NCI-H1092 treated with DMSO at 0.1 percent for 48 hours (cell line): ENCODE measurements at places on chromosomes 12 and 14.

DNA sequence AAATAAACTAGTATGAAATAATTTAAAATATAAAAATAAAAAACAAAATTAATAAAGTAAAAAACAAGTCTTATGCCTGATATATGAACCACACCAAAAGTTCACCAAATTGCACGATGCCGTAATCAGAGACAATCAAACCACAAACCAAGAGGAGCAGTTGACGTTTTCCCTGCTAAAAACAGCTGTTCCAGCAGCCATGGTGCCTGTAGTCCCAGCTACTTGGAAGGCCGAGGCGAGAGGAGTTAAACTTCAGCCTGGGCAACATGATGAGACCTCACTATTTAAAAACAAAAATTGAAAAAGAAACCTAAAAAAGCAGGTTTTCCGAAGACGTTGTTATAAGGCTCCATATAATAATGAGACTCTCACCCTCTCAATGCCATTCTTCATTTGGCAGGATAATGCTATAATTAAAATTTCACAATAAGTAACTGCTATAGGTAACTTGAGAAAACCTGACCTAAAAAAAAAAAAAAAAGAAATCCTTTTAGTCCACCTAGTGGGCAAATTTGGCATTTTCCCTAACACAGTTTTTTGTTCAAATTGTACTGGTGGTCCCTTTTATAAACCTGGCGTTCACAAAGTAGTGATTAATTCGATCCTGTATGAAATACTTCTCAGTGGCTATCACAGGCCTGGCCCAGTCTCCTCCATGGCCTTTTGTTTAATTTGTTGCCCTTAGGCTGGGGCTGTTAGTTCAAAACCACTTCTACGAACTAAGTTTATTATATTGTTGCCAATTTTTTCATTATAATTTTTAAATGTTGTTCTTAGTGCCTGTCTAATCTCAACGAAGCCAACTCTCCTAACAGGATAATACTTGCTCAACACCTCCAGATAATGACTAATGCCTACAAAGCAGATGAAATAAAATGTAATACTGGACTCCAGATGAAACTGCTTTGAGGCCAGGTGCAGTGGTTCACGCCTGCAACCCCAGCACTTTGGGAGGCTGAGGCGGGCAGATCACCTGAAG is 62.1 kb downstream of the TNFAIP2 start:
- DNase-seq = peak; percentile 40

DNA sequence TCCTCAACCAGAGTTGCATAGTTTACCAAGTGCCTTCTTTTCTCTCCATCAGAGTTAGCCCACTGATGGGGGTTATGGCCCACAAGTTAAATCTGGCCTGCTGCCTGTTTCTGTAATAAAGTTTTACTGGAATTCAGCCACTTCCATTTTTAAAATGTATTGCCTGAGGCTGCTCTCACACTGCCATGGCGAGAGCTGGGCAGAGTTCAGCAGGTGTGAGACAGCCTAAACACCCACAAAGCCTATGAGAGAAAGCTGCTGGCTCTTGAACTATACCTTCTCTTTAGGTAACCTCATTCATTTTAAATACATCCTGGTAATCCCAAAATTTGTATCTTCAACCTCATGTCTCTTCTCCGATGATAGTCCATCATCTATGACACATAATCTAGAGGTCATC is 86.1 kb downstream of the BCL2L14 start:
- DNase-seq = no peak

GRCh38 chr14:68000511-68000910 is 180.9 kb downstream of the RAD51B start:
- no peak for DNase-seq

DNA sequence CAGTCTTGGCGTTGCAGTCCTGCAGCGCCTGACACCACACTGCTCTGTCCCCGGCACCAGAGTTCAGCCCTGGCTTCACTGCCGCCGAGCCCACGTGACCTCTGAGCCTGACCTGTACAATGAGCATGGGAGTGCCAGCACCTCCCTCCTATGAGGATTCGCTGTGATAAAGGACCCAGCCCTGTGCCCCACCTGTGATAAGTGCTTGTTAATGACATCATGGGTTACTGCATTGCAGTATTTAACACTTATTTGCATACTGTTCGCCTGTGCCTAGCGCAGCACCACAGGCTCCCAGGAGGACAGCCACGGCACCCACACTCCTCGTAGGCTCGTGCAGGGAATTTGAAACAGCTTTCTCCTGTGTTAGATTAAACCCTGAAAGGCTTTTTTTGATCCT is 118.2 kb upstream of the GSC start:
- no peak for DNase-seq

GRCh38 chr12:40648519-40648918 is 43.7 kb upstream of the CNTN1 start:
- no peak for DNase-seq

- DNase-seq = no peak
Observed at GRCh38 chr14:91624757-91625156, 107.1 kb downstream of the CATSPERB start.

GRCh38 chr12:25594376-25594775 is 41.3 kb upstream of the LMNTD1 start:
- no peak for DNase-seq

- DNase-seq = no peak
Observed at GRCh38 chr12:11633968-11634367, 15.5 kb upstream of the ETV6 start.

- peak; percentile 57 for DNase-seq
Observed at GRCh38 chr12:1093166-1093751, 102.2 kb downstream of the ERC1 start.

DNA sequence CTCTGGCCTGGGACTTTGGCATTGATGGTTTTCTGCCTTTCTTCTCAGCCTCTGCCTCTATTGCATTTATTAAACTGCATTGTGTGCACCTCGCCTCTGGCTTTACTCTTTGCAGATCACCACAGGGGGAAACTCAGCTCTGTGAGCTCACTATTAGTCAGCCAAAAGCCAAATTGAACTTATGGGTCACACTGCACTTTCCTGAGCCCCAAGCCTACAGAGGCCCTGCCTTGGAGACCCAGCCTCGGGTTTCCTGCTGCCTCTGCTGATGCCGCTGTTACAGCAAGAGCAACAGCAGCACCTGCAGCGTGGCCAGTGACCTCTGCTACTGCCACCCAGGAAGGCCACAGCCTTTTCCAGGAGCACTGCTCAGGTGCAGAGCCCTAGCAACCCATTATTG is 122.5 kb downstream of the DAD1 start:
- DNase-seq = no peak

DNA sequence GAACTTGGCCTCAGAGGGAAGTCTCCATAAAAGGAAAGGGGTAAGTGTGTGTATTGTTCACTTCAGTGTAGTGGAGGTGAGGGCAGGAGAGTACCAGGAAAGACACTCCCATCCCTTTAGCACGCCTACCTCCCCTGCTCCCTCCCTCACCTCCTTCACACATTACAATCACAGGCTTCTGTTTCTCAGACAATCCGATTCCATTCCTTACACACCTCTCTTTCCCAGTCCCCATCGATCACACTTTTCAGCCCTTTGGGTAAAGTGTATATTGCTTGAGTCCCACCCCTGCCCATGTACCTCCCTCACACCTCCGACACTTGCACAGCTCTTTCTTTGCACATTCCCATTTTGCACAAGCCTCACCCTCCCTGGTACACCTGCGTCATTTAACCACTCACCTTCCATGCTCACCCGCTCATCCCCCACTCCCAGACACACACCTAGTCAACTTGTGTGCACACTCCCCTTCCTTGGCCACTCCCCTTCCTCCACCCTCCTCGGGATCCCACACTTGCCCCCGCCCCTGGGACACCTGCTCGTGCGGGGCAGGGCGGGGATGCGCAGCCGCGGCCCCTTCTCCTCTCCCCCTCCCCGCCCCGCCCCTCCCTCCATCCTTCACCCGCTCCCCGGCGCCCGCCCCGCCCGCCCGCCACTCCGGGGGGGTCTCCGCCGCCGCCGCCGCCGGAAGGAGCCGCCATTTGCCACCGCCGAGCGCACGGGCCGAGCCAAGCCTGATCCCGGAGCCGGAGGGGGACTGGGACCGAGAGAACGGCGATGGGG is at the start of gene MARCHF9:
MARCHF9 (plus strand) TSS at position 693 of the 783 bp plus-strand sequence. CDS start 426 bp downstream, outside the sequence.
- DNase-seq = peak; percentile 37

GRCh38 chr14:75068294-75069120 is 934 bp upstream of the ZC2HC1C start:
- peak; percentile 68 for DNase-seq

- no peak for DNase-seq
Observed at GRCh38 chr14:89797148-89797547, 157.4 kb downstream of the EFCAB11 start.

- DNase-seq = no peak
Observed at GRCh38 chr12:114403011-114403689, 2.8 kb downstream of the TBX5 start.
